ENCODE measurements at places on chromosomes 5 and 9.

DNA sequence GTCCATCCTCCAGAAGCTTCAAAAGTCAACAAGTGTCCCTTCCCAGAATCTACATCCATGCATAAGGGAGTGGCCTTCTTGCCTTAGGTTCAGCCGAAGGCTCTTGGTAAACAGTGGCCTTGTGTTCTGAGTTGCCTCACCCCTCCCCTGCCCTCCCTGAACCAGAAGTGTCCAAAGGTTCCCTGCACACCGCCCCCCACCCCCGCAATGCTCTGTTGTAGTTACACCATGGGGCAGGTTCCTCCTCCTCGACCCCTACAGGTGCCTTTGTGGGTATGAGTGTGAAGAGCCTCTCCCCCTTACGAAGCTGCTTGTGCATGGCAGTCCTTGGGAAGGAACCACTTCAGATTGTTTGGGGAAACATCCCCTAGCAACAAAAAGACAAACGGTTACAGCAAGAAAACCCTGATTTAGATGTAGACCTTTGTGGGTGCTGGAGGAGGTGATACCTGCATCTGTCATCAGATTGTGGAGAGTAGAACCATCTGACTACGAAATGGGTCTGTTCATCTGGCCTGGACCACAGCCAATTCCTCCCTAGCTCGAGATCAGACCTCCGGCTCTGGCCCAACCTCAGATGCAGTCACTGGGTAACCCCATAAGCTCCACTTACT is 7.1 kb downstream of the SPACA9 start:
- no peak for DNase-seq

GRCh38 chr9:20744036-20744630 is 60.1 kb downstream of the FOCAD start:
- DNase-seq, result no peak

- DNase-seq, result no peak
Measured at GRCh38 chr9:71755869-71756268, 12.4 kb downstream of the CEMIP2 start.

DNA sequence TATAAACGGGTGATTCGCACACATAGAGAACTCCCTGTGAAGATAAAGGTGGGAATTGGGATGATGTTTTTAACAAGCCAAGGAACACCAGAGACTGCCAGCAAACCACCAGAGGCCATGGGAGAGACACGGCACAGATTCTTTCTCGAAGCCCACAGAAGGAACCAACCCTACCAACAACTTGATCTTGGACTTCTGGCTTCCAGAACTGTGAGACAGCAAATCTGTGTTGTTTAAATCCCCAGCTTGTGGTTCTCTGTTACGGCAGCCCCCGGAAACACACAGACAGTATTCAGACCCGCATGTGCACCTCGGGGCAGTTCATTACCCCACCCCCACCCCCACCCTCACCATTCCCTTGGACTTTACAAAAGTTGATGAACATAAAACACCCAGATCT is 12.8 kb downstream of the AMBP start:
- DNase-seq, result no peak

- no peak for DNase-seq
Measured at GRCh38 chr9:134226221-134226930, 62.0 kb upstream of the RNU6ATAC start.

GRCh38 chr5:170632266-170632984 is 128.6 kb downstream of the KCNIP1 start:
- DNase-seq, result no peak

DNA sequence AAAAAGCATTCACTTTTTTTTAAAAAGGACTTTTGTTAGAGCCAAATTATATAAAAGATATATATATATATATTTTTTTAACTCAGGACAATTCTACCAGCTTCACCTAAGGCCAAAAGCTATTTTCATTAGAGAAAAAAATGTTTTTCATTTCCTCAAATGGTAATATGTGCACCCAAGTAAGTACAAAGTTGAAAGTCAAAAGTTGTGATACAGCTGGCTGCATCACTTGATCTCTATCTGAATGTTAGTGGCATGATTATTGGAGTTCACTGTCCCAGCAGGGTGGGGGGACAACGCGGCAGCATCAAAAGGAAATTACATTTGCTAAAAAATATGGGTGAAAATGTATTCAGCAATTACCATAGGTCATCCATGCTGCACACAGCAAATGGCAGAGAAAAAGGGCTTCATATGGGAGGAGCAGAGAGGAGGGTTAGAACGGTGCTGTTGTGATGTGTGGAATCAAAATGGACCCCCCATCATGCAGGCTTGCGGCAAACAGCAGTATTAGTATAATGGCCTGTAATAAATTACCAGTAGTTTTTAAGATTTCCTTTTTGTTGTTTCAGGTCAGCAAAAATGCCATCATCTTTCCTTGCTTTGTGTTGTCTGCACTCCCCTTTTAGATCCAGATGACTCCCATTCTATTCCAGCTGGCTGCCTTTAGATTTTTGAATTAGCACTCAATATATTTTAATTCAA is 253.7 kb downstream of the MAT2B start:
- peak; percentile 26 for DNase-seq

- no peak for DNase-seq
Measured at GRCh38 chr5:154517810-154518437, 39.9 kb upstream of the HAND1 start.

DNA sequence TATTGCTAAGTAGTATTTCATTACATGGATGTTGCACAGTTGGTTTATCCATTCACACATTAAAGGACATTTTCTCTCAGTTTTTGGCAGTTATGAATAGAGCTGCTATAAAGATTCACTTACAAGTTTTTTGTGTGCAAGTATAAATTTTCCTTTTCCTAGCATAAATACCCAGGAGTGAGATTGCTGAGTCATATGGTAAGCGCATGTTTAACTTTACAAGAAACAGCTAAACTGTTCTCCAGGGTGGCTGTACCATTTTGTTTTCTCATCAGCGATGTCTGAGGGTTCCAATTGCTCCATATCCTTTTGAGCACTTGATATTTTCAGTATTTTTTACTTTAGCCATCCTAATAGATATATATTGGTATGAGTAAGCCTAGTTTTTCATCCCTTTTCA is 16.4 kb upstream of the ABCA1 start:
- no peak for DNase-seq

DNA sequence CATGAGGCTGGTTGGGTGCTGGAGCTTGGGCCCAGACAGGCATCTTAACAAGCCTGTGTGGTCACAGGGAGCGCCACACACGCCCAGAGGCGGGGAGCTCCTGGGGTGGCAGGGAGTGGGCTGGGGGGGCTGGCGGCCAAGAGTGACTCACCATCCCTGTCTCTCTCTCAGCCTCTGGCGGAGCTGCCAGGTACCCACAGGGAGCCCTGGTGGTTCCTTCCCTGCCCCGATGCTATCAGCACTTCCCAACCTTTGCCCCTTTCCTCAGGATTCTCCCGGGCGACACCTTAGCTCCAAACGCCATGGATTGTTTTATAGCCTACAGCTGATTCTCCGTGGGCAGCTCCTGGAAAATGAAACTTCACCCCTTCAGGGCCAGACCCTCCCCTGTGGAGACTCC is 5.5 kb downstream of the SLC9A3 start:
- DNase-seq, result no peak

DNA sequence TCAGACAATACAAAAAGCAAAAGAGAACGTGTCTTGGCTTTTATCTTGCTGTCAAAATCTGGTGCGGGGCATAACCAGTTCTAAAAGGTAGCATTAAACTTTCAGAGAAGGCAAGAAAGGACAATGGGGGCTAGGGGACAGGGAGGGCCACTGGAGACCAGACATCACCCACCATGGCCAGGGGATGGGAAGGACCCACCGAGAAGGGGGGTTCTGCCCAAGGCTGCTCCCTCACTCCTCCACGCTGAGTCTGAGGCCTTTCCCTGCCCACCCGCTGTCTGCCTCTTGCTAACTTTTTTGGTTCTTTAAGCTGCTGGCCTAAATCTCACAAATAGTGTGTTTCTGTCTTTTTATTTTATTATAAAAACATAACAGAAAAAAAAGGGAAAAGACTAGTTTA is 33.6 kb downstream of the ATPSCKMT start:
- DNase-seq, result no peak

GRCh38 chr5:88671505-88672499 is 211.2 kb downstream of the MEF2C start:
- DNase-seq, result no peak

- peak; percentile 37 for DNase-seq
Measured at GRCh38 chr9:70389621-70390266, 24.7 kb downstream of the KLF9 start.

DNA sequence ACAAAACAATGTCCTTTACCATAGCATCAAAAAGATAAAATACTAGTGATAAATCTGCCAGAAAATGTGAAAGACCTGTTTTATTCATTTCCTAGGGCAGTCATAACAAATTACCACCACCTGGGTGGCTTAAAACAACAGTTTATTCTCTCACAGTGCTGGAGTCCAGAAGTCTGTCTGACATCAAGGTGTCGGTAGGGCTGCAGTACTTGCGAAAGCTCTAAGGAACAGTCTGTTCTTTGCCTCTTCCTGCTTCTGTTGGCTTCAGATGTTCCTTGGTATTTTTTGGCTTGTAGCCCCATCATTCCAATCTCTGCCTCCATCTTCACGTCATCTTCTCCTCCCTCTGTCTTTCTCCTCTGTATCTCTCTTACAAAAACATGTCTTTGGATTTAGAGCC is 51.0 kb downstream of the PTPDC1 start:
- peak; percentile 65 for DNase-seq

DNA sequence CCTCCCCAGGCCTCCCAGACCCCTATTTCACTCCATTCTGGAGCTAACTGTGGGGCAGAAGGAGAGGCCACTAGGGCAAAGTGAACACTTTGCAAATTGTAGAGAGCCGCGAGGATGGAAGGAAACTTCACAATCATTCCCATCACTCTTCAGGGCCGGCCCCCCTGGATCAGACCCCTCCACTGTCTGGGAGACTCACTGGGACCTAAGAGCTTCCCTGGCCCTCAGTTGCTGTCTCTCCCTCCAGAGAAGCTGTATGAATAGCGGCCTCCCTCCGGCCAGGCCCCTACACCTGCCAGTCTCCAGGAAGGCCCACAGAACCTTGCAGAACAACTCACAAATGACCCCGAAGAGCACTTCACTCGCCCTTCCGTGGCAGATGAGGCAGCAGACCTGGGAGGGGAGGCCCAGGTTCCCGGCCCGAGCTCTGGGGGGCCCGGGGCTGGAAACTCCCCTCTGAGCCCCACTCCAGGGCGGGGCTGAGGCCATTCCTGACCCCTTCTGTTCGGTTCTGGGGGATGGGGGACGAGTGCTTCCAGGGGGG is 141.9 kb upstream of the IER5L start:
- no peak for DNase-seq

GRCh38 chr5:6482735-6483134 is 34.1 kb downstream of the UBE2QL1 start:
- no peak for DNase-seq

GRCh38 chr5:63961125-63961597 is 1.1 kb downstream of the HTR1A start:
- no peak for DNase-seq

GRCh38 chr5:81165493-81166119 is 67.5 kb upstream of the CKMT2 start:
- peak; percentile 90 for DNase-seq

GRCh38 chr9:121483049-121483448 is 16.6 kb downstream of the GGTA1 start:
- DNase-seq, result no peak

- peak; percentile 57 for DNase-seq
Measured at GRCh38 chr5:103216137-103216536, 42.4 kb upstream of the MACIR start.

- no peak for DNase-seq
Measured at GRCh38 chr5:143427122-143427735, 23.7 kb upstream of the NR3C1 start.

GRCh38 chr5:173538654-173539053 is 77.8 kb downstream of the BOD1 start:
- DNase-seq, result no peak

GRCh38 chr5:1725641-1726468 is 73.8 kb downstream of the MRPL36 start:
- no peak for DNase-seq

DNA sequence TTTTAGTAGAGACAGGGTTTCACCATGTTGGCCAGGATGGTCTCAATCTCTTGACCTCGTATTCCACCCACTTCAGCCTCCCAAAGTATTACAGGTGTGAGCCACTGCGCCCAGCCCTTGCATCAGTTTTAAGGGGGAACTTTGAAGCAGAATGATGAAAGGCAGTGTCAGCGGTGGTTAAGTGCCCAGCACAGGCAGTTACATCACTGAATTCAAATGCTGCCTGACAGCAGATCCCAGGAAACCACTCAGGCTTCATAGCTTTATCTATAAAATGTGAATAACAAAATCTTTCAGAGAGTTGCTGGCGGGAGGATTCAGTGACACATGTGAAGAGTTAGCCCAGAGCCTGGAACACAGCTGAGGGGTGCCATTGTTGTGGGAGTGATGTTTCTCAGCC is 26.5 kb downstream of the FGF1 start:
- DNase-seq, result no peak

- DNase-seq, result no peak
Measured at GRCh38 chr9:87112656-87113055, 165.3 kb upstream of the GAS1 start.

- DNase-seq, result no peak
Measured at GRCh38 chr5:74148321-74148720, 492.2 kb downstream of the ENC1 start.

- no peak for DNase-seq
Measured at GRCh38 chr5:12861886-12862654, 957.8 kb upstream of the CTNND2 start.

- no peak for DNase-seq
Measured at GRCh38 chr5:134784946-134785620, 26.5 kb downstream of the DDX46 start.

- no peak for DNase-seq
Measured at GRCh38 chr9:19456426-19456825, 47.6 kb downstream of the ACER2 start.

DNA sequence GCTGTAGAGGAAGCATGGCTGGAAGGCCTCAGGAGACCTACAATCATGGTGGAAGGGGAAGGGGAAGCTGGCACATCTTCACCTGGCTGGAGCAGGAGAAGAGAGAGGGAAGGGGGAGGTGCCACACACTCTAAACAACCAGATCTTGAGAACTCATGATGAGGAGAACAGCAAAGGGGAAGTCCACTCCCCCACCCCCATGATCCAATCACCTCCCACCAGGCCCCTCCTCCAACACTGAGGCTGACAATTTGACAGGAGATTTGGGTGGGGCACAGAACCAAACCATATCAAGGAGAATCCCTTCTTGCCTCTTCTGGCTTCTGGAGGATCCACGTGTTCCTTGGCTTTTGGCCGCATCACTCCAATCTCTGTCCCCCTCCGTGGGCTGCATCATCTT is 13.1 kb upstream of the CMBL start:
- DNase-seq, result no peak

DNA sequence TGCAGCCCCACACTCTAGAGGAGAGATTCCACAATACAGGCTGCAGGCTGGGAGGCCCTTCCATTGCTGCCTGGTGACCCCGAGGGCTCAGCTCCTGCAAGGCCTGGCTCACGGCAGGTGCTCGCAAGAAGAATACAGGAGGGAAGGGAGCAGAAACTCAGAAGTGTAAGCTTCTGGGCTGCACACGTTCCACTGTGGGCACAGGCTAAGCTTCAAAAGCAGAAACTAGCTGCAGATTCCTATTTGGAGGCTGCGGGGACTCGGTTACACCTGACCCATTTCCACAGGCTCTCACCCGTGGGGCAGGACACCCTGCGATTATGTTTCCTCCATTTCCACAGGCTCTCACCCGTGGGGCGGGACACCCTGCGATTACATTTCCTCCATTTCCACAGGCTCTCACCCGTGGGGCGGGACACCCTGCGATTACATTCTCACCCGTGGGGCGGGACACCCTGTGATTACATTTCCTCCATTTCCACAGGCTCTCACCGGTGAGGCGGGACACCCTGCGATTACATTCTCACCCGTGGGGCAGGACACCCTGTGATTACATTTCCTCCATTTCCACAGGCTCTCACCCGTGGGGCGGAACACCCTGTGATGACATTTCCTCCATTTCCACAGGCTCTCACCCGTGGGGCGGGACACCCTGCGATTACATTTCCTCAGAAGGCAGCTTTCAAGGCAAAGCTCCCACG is 10.3 kb downstream of the LPCAT1 start:
- DNase-seq, result no peak

All from lung microvascular endothelial cell (primary cell).